Kasumi-1 (cell line): ENCODE measurements at places on chromosomes 6 and 20.

- no peak for DNase-seq
Observed at GRCh38 chr6:152099446-152100182, 292.1 kb downstream of the ESR1 start.

GRCh38 chr6:24925661-24926060 lies 10.1 kb downstream of the RIPOR2 start:
- DNase-seq = no peak

- DNase-seq = no peak
Observed at GRCh38 chr20:20017844-20018185, 653 bp downstream of the NAA20 start.

- DNase-seq = no peak
Observed at GRCh38 chr6:169883316-169883715, 131.9 kb downstream of the ERMARD start.

DNA sequence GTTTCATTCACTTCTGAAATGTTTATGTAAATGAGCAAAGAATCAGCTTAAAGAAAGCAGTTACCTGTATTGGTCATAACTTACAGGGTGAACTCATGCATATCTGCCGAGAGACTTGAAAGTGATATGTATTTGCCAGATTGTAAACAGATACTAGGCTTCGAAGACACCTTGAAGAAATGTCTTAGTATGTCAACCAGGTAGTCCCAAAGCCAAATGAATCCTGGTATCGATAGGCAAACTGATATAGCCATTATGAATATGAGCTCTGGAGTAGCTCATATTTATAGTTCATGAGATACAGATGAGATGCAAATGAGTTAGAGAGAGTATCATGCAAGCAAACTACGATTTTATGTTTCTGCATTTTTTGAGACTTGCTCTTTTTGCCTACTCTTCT lies 55.8 kb downstream of the RNF182 start:
- DNase-seq = no peak

DNA sequence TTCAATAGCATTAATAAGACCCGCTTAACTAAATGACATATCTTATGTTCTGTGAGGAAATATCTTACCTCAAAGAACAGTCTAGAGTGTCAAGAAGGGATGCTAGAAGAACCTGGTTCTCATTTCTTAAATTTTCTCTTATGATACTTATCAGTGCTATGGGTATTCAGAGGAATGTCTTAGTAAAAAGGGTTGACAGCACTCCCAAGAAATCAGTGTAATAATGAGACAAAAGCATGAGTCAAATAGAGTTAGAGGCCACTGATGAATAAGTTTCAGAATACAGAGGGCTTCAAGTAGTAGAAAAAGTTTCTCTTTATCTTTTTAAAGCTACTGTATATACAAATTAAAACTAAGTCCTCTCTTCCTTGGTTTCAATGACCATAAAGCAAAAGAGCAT lies 242.8 kb downstream of the GJA1 start:
- no peak for DNase-seq

- no peak for DNase-seq
Observed at GRCh38 chr20:61760731-61761130, 304.9 kb downstream of the TAF4 start.

- no peak for DNase-seq
Observed at GRCh38 chr6:140855520-140855919, 1277.2 kb upstream of the GJE1 start.

DNA sequence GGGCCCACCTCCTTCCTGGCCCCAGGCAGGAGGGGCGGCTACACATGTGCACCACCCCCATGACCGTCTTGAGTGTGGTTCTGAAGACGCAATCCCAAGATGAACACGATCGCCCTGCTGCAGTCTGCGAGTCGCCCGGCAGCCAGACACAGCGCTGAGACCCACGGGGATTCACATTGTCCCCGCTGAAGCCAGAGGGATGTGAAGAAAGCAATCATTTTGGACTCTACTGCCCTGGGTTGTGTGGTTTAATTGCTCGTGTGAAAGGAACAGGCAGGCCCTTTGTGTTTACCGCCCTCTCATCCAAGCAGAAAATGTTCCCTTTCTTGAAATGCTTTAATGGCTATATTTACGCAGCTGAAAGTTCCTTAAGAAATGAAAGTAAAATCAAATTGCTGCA lies 279.5 kb downstream of the TAF4 start:
- DNase-seq = no peak

- peak; percentile 41 for DNase-seq
Observed at GRCh38 chr20:5918856-5919625, 31.3 kb downstream of the TRMT6 start.

- no peak for DNase-seq
Observed at GRCh38 chr20:30611239-30611984, 646.1 kb upstream of the DEFB115 start.

GRCh38 chr6:150934380-150934779 lies 68.9 kb downstream of the MTHFD1L start:
- DNase-seq = no peak

DNA sequence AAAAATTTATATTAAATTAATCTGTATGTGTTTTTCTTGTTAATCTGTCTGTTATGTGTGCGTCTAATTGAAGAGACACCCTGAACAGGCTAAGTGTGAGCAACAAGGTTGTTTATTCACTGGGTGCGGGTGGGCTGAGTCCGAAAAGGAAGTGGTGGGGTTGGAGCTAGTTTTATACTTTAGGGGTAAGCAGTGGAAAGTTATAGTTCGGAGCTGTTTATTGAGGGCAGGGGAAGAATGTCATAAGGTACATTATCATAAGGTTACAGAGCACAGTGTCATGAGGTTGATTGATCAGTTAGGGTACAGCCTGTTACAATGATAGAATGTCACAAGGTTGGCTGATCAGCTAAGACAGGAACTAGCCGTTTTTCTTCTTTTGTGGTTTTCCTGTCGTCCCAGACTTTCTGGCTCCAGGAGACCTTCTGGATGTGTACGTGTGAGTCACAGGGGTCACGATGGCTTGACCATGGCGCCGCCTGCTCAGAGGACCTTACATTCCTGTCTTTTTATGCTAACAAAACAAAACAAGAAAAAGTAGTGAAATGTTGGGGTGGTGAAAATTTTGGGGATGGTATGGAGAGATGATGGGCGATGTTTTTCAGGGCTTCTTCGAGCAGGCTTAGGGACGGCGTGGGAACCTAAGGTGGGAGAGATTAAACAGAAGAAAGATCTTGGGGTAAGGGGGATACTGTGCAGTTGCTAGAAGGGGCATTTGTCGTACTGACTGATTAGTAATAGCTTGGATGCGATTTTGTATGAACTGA lies 754.0 kb upstream of the ADGRB3 start:
- peak; percentile 81 for DNase-seq

- DNase-seq = no peak
Observed at GRCh38 chr6:166555086-166555485, 31.4 kb downstream of the RAMACL start.

DNA sequence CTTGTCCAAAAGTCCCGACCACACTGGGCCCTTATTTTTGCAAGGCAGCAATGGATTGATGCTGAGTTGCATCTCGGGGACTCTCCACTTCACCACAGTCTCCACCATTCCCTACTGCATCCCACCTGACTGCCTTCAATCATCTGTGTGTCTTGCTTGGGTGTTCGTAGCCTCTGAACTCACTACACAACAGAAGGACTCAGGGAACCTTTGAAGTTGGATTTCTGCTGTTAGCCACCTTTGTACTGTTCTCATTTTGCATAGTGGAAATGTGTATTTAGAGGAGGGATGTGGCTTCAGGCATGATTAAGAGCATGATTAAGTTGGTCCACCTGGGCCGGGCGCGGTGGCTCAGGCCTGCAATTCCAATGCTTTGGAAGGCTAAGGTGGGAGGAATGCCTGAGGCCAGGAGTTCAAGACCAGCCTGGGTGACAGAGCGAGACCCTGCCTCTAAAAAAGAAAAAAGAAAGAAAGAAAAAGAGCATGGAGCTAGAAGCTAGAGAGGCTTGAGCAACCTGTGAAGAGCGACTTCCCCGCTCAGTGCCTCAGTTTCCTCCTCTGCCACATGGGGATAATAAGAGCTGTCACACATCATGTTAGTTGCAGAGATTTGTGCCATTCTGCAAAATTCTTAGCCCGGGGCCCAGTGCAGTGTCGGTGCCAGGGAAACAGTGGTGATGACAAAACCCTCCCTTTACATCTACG lies 121.3 kb upstream of the PTPN1 start:
- no peak for DNase-seq

DNA sequence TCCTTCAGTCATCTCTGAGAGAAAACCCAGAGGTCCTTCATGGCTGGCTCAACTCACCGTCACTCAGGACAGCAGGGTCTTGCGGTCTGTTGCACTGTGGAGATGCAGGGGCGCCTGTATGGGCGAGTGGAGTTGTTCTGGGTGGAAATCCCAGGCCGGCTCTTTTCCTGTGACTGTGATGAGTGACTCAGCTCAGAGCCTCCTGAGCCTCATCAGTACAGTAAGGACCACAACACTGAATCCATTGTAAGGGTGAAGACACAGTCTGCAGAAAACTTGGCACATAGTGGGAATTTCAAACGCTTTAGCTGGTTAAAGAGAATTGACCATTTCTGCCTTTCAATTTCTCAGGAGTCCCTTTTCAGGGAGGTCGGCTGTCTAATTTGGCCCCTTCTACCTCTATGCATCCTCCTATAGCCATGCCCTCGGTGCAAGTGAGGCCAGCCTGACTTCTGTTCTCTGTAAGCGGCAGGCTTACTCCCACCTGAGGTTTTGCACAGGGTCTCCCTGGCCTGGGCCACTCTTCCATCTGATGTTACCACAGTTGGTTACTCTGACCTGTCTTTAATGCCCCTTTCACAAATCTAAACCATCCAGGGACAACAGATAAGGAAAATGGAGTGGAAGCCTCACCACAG lies 35.5 kb upstream of the TBXT start:
- no peak for DNase-seq
